ENCODE measurements at places on chromosomes 2 and 18. TPM values are rescaled to one million over a fixed set of nuclear protein-coding genes. Genes with fewer than 3 reads are reported as not detected.
A peak's percentile ranks its signal among the peaks of the same experiment; 100 is the strongest.

DNA sequence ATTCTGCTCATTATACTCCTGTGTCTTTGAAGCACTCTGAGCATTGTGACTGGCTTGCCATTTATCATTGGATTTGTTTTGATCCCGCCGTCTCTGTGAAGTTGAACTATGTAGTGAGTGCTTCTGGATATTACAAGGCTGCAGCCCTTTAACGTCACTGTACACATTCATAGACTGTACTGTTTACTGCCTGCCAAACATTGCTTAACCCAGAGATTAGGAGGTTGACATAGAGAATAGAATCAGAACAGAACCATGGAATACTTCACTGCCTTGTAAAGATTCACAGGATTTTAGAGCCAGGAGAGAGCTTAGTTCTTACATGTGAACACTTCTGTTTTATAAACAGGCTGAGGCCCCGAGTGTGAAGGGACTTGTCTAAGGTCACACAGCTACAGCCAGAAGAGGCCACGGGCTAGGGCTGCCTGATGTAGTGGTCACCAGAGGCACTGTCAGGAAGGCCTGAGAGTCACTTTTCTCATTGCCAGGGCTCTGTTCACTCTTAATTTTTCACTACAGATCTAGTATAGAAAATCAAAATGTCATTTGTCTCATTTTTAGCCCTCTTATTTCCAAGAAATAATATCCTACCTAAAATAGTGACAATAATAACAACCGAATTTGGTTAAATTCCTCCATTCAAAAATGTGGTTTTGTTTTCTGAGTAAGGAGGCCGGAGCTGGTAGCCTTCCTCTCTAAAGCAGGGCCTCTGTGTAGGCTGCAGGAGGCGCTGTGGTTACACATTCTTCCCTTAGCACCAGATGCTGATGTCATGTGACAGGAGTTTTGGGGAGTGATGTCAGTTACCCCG, 87.9 kb downstream of the UGGT1 start:
- H3K27ac ChIP-seq, result peak overlapping the region; percentile 25
- no peak overlapping the region for H3K4me3 ChIP-seq
- peaks cover 100% of the 10 kb centered on the region for H3K36me3 ChIP-seq
- H3K27me3 ChIP-seq, result no peaks in the 10 kb centered on the region
- DNase-seq, result no peak

GRCh38 chr2:223270548-223270947, 218.6 kb downstream of the KCNE4 start:
- no peaks in the 10 kb centered on the region for H3K27me3 ChIP-seq
- no peaks in the 10 kb centered on the region for H3K4me1 ChIP-seq
- no peak overlapping the region for H3K27ac ChIP-seq
- H3K4me3 ChIP-seq, result no peak overlapping the region
- no peak for DNase-seq

The CHRND gene
- total RNA-seq, result not detected

DNA sequence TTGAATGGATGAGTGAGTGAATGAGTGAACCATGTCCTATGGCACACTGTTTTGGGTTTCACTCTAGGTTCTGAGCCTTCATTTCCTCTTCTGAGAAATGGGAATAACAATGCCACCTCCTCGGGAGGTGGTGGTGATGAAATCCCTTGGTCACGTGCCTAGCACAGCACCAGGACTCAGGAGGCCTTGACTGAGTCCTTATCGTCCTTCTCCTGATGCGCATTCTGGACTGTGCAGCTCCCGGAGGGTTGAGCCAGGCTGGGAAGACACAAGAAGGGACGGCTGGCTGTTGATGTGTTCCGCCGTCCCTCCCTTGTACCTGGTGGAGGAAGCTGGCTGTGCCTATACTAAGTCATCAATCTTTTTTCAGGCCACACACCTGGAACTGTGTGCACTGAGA, 437.3 kb downstream of the ZNF521 start:
- H3K4me1 ChIP-seq, result no peaks in the 10 kb centered on the region
- no peak overlapping the region for H3K27ac ChIP-seq
- DNase-seq, result no peak

The GGCX gene
- total RNA-seq, result 126 TPM

The MFF gene
- total RNA-seq, result 53.2 TPM

- H3K36me3 ChIP-seq, result no peaks in the 10 kb centered on the region
- H3K4me1 ChIP-seq, result no peaks in the 10 kb centered on the region
- H3K4me3 ChIP-seq, result no peak overlapping the region
These were observed 9.6 kb downstream of the STPG4 start for GRCh38 chr2:47145466-47145865.

- DNase-seq, result no peak
- no peak overlapping the region for H3K27ac ChIP-seq
- no peaks in the 10 kb centered on the region for H3K27me3 ChIP-seq
- H3K4me1 ChIP-seq, result no peaks in the 10 kb centered on the region
- no peak overlapping the region for H3K4me3 ChIP-seq
- peaks cover 62% of the 10 kb centered on the region for H3K36me3 ChIP-seq
These were observed 85.8 kb downstream of the UXS1 start for GRCh38 chr2:106108351-106108750.

GRCh38 chr2:179440642-179441251, 176.1 kb upstream of the SESTD1 start:
- no peaks in the 10 kb centered on the region for H3K36me3 ChIP-seq
- no peak for DNase-seq
- H3K27me3 ChIP-seq, result no peaks in the 10 kb centered on the region

DNA sequence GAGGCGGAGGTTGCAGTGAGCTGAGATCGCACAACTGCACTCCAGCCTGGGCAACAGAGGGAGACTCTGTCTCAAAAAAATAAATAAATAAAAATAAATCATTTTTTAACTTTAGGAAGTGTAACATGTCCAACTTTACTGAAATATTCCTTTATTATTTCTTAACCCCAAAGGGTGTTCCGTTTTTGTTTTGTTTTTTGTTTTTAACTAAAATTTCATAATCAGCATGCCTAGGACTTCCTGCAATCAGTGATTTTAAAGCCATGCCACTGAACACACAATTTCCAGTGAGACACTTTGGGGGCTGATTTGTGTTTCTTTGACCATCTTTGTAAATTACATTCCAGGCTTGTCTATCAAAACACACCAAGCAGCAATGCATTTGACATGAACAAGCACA, 7.1 kb downstream of the CATIP start:
- no peak overlapping the region for H3K4me3 ChIP-seq
- no peak overlapping the region for H3K27ac ChIP-seq
- peaks cover 6% of the 10 kb centered on the region for H3K4me1 ChIP-seq
- H3K27me3 ChIP-seq, result no peaks in the 10 kb centered on the region

The MROH2A gene
- 0.32 TPM for total RNA-seq

DNA sequence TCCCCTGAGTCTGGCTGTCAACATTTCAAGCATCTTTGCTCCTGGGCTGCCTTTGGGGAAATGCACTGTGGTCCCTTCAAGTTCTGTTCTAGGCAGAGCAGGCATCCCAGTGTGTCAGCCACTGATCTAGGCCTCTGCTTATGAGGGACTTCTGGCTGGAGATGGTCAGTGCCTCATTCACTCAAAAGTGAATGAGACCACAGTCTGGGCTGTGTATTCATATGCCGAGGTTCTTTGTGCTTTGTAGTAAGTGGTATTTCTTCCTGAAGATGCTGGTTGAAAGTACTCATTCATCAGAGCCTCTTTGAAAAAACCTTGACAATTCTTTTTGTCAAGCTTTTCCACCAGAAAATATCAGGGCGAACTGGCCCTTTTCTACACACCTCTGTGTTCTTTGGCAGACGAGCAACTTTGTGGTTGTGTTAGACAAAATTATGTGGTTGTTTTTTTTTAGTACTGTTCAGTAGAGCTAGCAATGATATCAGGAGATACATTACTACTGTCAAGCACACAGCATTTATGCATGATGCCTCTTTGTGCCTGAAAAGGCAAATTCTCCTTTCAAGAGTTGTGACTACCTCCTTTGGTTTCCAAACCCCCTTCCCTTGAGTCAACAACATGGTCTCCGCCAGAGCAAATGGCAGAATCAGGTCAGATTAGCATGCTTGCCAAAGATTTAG, 510.9 kb upstream of the NRP2 start:
- no peaks in the 10 kb centered on the region for H3K4me1 ChIP-seq
- H3K36me3 ChIP-seq, result no peaks in the 10 kb centered on the region
- no peaks in the 10 kb centered on the region for H3K27me3 ChIP-seq
- no peak overlapping the region for H3K27ac ChIP-seq
- no peak overlapping the region for H3K4me3 ChIP-seq
- DNase-seq, result no peak

- H3K27ac ChIP-seq, result no peak overlapping the region
- no peak overlapping the region for H3K4me3 ChIP-seq
- DNase-seq, result no peak
These were observed 1.8 kb downstream of the FBXO48 start for GRCh38 chr2:68465081-68465916.

DNA sequence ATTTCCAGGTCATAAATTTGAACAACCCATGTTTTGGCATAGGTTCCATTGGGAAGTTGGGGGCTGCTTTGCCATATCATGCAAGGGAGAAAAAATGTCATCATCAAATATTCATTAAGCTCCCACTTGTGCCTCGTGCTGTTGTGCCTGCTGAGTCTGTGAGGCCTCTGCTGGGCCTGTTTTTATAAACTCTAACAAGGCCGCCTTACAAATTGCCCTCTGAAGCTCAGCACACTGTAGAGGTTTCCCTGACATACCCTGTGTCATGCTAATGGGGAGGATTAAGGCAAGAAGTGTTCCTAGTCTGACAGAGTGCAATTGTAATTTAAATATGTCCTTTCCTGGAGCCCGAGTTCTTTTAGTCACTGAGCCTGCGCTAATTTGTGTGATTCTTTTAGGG, 17.6 kb downstream of the OSBPL6 start:
- no peak overlapping the region for H3K4me3 ChIP-seq
- H3K27ac ChIP-seq, result no peak overlapping the region
- H3K36me3 ChIP-seq, result no peaks in the 10 kb centered on the region
- no peaks in the 10 kb centered on the region for H3K27me3 ChIP-seq

DNA sequence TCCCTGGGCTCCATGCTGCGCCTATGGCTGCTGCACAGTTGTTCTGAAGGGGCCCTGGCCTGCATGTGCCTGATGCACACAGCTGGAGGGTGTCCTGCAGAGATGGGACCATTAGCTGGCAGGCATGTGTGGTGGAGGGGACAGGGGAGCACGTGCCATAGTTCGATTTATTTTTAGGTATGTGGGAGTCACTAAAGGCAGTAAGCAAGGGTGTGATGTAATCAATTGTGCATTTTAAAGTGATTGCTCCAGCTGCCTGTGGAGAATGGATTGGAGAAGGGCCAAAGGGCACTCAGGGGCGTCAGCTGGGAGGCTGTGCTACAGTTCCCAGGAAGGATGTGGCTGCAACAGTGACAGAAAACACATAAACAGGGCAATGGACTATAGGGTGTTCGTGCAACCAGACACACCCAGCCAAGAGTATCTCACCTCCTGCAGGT, 205.1 kb downstream of the ARL4C start:
- no peaks in the 10 kb centered on the region for H3K36me3 ChIP-seq
- no peak overlapping the region for H3K4me3 ChIP-seq
- DNase-seq, result no peak

- H3K4me1 ChIP-seq, result peaks cover 10% of the 10 kb centered on the region
- H3K36me3 ChIP-seq, result peaks cover 24% of the 10 kb centered on the region
- no peaks in the 10 kb centered on the region for H3K27me3 ChIP-seq
- DNase-seq, result no peak
- no peak overlapping the region for H3K27ac ChIP-seq
These were observed 9.3 kb upstream of the ESPNL start for GRCh38 chr2:238090887-238091286.

GRCh38 chr2:85723707-85724360, 29.7 kb downstream of the GNLY start:
- H3K4me1 ChIP-seq, result peaks cover 47% of the 10 kb centered on the region
- no peaks in the 10 kb centered on the region for H3K27me3 ChIP-seq
- no peak overlapping the region for H3K27ac ChIP-seq
- H3K4me3 ChIP-seq, result no peak overlapping the region
- no peak for DNase-seq

The MDH1B gene
- total RNA-seq, result 2.5 TPM

The AP1S3 gene
- total RNA-seq, result 23.4 TPM

The LDAH gene
- 20.2 TPM for total RNA-seq

The DOK6 gene
- total RNA-seq, result 2.9 TPM

- no peaks in the 10 kb centered on the region for H3K36me3 ChIP-seq
- no peak for DNase-seq
- H3K4me3 ChIP-seq, result no peak overlapping the region
- H3K27ac ChIP-seq, result no peak overlapping the region
These were observed 686.7 kb downstream of the NYAP2 start for GRCh38 chr2:226086190-226086589.
